GM12864 (cell line): ENCODE measurements at places on chromosomes 2 and 18.

GRCh38 chr2:233387667-233388528, 33.6 kb downstream of the DGKD start:
- no peak for DNase-seq

DNA sequence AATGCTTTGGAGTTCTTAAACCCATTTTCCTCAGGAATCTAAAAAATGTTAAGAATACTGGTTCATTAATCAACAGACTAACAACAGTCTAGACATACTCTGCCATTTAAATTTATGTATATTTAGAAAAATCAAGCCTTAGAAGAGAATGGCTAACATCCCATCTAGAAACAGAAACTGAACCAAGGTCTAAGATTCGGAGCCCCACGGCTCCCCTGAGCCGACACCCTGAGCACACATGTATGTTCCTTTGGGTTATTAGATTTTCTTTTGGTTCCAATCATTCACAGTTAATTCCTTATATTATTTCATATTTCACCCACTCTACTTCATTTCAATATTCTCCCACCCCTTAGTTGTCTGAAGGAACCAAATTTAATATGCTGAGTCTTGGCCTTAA, 94.8 kb upstream of the HNRNPA3 start:
- no peak for DNase-seq

- no peak for DNase-seq
Observed at GRCh38 chr2:88318071-88318955, 134.2 kb downstream of the FOXI3 start.

DNA sequence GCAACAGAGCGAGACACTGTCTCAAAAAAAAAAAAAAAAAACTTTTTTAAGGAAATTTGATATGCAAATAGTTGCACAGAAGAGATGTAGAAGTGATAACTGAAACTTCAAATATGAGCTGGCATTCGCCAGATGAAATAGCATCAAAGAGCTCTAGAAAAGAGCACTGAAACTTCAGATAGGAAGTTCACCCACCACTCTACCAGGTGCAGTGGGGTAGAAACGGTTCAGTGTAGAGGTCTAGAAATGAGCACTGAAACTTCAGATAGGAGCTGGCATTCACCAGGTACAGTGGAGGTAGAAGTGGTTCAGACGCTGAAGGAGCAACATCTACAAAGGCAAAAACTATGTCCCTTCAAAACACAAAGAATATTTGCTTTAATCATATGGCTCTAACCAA, 9.0 kb upstream of the ONECUT2 start:
- DNase-seq: no peak

DNA sequence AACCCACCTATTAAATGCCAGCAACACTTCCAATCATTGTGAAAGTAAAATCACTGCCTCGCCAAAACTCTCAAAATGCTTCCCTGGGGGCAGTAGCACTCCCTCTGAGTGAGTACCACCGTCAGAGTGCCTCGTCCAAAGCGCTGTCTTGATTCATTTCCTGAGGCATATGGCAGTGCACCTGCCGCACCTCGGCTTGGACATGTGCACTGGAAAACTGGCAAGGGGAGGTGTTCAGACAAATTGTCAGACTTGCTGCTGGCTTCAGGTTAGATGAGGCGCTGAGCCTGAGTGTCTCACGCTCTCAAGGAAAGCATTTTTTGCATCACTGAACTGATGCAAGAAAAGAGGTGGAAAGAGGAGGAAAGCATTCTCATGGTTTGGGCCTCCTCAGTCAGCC, 132.8 kb downstream of the ATL2 start:
- no peak for DNase-seq

GRCh38 chr2:149218497-149218896, 111.9 kb upstream of the LYPD6 start:
- no peak for DNase-seq
